ENCODE measurements at places on chromosomes 5 and 9.
A peak's percentile ranks its signal among the peaks of the same experiment; 100 is the strongest.

- no peak for DNase-seq
Measured at GRCh38 chr9:130128733-130129431, 43.3 kb upstream of the NCS1 start.

DNA sequence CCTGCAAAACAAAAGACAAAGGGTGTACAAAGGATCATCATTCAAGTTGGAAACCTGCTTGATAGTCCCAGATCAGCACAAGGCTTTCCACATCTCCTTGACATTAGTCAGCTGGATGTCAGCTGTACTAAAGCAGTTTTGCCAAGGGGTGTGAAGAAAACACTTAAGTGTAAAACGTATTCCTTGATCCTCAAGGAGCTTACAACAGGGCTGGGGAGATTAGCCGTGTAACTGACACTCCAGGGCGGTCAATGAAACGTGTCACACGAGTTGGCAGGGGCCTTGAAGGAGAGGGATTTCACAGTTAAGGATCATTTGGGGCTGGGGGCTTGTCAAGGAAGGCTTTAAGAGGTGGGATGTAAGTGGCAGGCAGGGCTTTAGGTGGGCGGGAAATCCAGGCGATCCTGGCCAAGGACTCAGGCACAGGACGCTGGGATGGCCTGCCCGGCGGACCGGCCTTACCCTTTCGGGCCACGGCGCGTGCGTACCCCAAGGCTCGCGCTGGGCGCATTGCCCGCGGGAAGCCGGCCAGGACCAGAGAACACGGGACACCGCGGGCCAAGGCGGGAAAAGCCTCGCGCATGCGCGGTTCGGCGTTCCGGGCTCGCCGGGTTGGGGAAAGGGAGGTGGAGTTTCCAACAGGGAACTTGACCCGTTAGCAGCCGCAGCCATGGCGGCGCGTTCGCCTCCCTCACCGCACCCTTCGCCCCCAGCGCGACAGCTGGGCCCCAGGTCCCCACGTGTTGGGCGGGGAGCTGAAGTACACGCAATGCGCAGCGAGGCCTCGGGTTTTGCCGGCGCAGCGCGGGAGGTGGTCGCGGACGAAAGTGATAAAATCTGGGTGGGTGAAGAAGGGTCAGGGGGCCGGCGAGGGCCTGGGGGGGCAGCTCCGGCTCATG, at the start of gene CNTLN:
Gene CNTLN (plus strand): TSS at position 645 of the 899 bp plus-strand sequence. CDS start 26 bp downstream, at position 671.
- peak; percentile 26 for DNase-seq

DNA sequence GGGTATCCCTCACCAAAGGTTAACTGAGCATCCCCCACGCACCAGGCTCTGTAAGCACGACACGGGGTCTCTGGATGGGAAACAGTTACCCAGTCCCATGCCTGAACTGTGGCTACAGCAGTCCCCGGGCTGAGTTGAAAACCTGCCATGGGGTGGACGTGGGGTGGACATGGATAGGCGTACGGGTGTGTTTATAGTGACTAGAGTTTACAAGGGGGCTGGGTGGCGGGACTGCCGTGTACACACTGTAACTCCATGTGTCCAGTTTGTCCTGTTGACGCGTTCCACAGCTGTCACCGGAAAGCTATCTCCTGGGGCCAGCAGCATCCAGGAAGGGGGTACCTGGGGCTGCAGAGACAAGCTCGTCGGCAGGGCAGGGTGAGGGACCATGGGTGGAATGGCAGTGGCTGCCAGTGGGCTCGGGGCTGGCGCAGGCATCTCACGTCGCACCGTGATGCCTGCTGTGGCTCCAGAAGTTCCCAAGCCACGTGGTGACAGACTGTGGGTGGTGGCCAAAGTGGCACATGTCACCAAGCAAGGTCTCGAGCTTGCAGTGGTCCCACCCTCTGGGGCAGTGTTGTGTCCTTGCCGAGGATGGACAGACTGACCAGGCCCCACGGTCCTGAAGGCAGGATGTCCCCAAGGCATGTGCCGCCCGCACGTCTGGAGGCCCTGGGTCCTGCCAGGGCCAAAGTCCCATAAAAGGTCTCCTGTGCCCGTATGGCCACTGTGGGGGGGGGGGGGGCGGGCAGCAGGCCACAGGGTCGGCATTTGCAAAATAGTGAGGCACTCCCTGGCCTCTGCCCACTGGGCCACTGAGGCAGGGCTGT, 29.3 kb upstream of the RNF130 start:
- DNase-seq, result no peak

DNA sequence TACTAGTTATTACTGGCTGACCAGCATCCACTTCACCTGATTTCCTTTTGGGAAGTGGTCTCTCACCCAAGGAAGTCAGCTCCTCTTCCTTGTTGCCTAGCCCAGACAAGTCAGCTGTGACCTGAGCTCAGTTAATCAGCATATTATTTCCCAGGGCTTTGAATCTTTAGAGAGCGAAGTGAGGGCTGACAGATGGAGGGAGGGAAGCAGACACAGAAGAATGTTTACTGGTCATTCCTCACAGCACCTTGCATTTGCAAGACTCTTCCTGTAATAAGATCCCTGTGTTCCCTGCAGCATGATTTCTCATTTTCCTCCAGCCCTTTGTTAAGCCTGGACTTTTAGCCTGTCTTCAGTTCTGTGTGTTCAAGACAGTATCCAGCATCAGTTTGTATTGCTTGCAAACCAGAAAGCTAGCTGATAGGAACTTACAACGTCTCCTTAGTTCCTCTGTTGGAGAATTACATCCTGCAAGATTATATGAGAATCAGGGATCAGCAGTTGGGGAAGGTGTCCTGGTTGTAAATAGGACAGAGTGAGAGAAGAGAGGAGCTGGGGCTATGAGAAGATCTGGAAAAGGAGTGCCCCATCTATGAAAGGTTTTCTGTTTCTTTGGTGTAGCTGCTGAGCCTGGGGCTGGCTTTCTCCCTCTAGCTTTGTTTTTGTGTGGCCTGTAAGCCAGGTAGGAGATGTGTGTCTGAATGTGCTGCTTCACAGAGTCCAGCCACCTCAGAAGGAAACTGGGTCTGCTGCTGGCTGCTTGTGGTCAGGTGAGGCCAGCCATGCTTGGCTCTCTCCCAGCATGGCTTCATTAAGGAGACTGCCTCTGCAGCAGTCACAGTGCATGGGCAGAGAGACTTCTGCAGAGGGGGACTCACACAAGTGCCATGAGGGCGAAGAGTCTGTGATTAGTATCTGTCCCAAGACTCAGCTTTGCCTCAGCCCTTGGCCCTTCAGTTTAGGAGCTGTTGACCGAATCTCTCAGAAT, 50.3 kb downstream of the MAN2A1 start:
- DNase-seq, result no peak

- DNase-seq, result no peak
Measured at GRCh38 chr5:160657068-160657507, 194.9 kb downstream of the ATP10B start.

- DNase-seq, result no peak
Measured at GRCh38 chr5:149519601-149520000, 31.6 kb downstream of the CSNK1A1 start.

DNA sequence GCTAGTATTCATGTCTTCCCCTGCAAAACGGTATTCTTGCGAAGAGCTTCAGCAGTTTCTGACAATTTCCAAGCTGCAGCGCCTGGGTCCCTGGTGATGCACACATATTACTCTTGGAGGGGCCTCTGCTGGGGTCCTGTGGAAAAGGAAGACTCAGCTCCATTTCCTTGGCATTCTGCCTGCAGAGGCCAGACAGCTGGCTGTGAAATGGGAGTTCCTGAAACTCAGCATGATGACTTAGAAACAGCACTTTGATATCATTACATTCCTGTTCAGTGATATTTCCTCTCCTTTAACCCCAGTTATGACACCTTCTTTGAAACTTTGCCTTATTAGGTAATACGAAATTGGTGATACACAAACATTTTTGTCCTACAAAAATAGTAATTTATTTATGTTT, 98.5 kb downstream of the APBA1 start:
- no peak for DNase-seq

DNA sequence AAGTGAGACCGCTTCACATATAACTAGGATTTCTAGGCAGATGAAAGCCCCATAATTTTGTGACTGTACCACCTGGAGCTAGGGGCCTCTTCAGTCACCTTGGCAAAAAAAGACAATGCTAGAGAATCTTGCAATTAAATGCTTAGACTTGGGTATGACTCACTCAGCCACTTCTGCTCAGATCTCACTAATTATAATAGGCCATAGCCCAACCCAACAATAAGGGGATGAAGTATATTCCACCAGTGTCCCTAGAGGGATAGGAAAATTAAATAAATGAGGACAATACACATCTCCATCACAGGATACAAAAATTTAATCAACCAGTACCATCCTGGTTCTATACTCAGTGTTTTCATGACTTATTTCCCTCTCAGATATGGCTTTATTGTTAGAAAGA, 1079.9 kb upstream of the C9orf72 start:
- no peak for DNase-seq

DNA sequence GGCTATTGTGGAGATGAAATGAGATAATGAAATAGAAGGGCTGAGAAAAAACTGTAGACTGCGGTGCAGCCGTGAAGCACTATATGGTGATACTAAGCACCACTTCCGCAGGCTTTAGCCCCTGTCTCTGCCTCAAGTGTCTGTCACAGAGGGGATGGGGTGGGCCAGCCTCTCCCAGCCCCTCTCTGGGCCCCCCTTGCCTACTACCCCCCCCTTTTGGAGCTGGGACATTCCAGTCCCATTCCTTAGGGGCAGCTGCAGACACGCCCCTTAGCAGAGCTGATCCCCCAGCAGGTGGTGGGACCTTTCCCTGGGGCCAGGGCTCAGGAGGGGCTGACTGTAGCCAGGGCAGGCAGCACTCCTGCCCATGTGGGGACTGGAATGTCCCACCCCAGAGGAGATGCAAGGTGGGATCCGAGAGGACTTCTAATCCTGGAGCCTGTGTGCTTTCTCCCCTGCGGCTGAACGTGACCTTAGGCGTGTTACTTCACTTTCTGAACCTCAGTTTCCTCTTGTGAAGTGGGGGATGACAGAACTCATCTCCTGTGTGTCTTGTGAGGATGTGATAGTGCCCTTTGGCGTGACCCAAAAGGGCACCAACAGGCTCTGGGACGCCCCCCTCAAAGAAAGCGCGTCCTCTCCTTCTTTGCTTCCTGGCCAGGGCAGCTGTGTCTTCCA, 1.9 kb downstream of the N4BP3 start:
- no peak for DNase-seq

DNA sequence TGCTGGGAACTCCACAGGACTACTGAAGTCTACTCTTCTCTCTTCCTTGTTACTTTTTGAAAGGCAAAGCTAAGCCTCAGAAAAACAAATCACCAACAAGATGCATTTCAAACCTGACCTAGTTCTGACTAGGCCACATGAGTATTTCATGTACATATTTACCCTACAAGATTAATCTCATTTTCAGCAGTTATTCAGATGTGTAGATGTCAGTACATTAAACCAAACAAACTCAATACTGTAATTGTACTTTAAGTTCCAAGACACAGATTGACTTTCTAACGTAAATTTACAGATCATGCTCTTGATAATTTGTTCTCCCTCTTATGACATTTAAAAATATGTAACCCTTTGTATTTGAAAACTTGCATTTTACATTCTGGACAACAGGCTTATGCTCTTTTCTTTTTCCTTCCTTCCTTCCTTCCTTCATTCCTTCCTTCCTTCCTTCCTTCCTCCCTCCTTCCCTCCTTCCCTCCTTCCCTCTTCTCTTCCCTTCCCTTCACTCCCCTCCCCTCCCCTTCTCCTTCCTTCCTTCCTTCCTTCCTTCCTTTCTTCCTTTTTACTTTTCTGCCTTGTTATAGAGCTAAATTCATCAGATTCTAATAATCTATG, 1653.4 kb downstream of the EFNA5 start:
- DNase-seq, result no peak

GRCh38 chr5:84265130-84265529, 119.5 kb downstream of the EDIL3 start:
- DNase-seq, result no peak

DNA sequence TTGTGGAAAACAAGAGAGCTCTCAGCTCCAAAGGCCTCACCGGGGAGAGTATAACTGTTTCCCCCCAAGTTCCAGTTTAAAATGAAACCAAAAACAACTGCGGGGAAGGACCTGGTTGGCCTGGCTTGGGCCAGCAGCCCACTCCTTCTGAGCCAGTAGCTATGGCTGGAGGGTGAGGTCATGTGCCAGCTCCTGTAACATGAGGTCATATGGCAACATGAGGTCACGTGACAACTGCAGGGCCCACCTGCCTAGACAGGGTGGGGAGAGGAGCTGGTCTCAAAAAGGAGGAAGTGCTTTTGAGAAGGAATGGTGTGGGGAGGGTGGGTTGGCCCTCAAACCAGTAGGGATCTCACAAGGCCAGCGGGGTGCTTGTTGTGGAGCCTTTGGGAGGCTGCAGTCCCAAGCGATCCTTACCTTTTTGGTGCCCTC, 29.3 kb upstream of the CRB2 start:
- DNase-seq, result no peak

DNA sequence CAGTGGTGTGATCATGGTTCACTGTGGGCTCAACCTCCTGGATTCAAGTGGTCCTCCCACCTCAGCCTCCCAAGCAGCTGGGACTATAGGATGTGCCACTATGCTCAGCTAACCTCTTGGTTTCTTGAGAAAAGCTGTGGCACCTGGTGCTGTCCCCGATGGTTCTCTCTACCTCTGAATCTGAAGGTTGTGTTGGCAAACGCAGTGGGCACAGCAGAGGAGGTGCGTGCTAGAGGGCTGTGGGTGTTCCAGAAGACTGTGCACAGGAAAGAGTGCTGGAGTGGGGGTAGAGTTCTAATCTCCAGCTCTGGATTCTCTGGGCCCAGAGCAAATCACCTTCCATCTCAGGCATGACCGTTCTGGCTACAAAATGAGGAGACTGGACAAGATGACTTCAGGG, 12.5 kb downstream of the RGS3 start:
- DNase-seq, result no peak

DNA sequence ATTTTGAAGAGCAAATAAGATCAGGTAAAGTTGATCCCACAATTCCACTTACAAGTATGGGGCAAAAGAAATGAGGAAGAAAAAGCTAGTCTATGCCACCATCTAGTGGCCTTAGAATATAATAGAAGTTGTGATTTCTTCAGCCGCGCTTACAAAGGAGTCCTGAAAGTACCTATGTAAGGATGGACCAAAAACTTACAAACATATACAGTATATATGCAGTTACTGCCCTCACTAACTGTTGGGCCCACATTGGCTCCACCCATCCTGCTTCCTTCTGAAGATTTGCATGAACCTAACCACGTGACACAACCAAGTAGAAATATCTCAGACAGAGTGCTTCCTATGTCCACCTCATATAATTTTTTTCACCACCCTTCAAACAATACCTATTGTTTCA, 11.7 kb upstream of the OR13D1 start:
- no peak for DNase-seq

DNA sequence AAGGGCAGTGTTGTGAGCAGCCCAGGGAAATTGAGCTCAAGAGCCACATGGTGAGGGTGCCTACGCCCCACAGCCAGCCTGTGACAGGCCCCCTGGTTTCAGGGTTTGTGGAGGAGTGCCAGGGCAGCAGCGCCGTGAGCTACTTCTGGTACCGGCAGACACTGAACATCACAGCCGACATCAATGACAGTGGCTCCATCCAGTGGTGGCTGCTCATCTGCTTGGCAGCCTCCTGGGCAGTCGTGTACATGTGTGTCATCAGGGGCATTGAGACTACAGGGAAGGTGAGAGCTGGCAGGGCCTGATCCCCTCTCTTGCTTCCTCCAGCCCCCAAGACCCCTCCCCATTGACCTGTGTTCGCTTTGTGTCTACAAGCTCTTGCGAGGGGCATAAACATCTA, 10.2 kb downstream of the SLC6A18 start:
- DNase-seq, result no peak

Measured in activated CD8-positive, alpha-beta memory T cell treated with anti-CD3 and anti-CD28 coated beads for 48 hours (primary cell).